ENCODE measurements at places on chromosomes 6 and 20.

DNA sequence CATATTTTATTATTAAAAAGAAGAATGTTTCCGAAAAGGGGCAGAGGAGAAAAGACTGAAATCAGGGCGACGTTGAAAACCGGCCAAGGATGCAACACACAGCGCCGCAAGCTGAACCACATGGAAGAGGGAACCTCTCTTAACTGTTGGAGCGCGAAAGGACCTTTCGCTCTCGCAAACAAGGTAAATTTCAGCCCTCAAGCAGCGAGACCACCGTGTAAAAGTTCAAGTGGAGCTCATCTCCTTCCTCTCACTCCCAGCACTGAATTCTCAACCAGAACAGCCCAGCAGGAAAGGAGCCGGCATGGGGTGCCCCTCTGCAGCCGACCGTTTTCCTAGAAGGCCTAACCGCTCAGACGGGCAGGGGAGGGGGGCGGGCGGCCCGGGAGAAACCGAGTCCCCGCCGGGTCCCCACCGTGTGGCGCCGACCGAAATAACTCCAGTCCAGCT lies 621 bp downstream of the GPR63 start:
- no peak for DNase-seq

DNA sequence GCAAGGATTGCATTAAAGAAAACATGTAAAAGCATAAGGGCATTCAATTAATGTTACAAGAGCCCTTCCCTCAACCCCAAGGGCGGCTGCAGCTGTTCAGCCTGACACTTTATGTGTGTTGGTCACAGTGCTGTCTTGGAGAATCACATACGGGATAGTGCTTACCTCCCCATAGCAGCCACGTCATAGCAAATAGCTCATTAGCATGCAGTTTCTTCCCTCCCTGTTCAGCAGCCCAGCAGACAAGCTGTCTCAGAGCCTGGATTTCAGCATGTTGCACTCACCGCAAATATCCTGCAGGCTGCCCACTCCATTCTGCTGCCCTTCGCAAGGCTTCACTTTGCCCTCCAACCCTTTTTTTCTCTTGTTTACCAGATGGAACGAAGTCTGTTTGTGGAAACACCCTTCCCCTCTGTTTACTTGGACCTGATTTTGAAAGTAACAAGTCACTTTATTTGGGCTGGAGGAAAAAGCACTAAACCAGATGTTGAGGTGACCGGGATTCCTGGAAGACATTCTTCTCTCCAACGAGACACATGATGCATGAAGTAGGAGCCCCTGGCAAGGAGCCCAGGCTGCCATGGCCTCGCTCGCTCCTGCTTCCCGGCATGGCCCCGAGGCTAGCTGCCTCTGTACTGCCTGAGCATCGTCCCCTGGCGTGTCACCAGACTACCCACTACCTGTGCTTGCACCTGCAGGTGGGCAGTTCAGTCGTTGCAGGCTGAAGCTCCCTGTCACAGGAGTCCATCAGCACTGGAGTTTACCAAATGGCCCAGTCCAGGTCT lies 151.6 kb upstream of the GMDS start:
- DNase-seq: no peak

- DNase-seq: no peak
These were observed 107.9 kb downstream of the NRSN1 start for GRCh38 chr6:24233813-24234442.

DNA sequence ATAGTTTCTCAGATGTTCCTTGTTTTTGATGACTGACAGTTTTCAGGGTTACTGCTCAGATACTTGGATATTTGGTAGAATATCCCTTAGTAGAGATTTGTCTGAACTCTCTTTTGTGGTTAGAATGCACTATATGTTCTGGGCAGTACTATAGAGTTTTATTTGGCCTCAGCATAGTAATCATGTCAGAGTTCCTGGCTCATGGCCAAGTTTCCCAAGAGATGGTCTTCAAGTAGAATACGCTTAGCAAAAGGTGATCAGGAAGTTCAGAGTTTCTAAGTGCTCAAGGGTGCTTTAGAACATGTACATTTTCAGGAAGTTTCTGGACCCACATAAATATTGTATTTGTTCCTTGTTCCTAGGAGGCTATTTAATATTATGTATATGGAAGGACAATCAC lies 1209.7 kb upstream of the GJE1 start:
- no peak for DNase-seq
